Activated T-cell treated with anti-CD3 and anti-CD28 coated beads, Interleukin-2, amount 50 U/mL, for 48 hours (primary cell): ENCODE measurements at places on chromosomes 12 and 14.

DNA sequence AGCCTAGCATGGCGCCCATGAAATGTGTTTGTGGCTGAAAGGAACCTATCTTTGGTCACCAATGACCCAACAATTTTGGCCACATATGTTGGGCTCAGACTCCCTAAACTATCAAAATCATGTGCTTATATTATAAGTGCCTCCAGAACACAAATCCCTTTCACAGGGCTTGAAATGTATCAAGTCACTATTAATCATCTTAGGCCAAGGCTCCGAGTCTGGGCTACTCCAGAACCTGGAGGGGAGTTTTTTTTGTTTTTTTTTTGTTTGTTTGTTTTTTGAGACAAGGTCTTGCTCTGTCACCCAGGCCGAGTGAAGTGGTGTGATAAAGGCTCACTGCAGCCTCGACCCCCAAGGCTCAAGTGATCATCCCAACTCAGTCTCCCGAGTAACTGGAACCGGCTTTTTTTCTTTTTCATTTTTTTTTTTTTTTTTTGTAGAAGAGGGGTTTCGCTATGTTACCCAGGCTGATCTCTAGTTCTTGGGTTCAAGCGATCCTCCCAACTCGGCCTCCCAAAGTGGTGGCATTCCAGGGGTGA, 989 bp upstream of the DRAM1 start:
- DNase-seq, result no peak

DNA sequence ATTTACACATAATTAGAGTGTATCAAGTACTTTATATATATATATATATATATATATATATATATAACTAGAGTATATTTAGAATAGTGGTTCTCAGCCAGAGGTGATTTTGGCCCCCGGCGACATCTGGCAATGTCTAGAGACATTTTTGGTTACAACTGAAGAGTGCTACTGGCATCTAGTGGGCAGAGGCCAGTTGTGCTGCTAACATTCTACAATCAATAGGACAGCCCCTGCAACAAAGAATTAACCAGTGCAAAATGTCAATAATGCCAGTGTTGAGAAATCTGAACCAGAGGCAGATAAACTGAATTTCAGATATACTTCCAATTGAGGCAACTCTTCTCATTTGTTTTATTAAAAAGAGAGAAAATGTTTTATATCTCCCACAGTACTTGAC, 8.9 kb downstream of the GTF2A1 start:
- no peak for DNase-seq

DNA sequence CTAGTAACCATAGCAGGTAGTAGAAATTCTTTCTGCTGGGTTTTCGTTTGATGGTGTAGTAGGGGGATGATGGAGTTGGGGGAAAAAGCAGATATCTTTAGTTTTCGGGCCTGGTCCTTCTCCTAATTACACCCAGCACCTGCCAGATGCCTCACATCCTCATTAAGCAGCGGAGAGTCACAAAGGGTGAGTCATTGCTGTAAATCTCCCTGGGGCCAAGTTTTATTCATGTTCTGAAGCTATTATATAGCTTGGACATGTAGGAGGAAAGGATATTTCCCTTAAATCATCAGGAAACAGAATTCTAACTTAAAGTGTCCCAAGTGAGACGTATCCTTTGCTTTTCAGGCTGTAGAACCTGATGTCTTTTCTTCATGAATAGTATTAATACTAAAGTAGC, 4.9 kb upstream of the NECAP1 start:
- DNase-seq, result no peak

DNA sequence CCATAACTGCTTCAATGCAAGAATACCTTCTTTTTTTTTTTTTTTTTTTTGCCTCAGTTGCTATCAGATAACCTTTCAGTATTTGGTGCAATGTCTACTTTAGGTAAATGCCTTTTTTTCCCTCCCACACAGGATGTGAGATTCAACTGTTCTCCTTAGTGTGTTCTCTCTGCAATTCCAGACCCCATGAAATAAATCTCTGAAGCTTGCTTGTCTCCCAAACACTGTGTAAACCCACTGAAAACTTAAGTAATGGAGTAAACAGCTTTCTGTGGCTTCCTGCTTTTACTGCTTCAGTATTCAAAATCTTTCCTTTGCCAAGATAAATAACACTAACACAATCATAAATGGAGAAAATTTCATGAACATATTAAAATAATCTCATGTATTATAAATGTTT, 55.8 kb upstream of the CLEC14A start:
- no peak for DNase-seq

DNA sequence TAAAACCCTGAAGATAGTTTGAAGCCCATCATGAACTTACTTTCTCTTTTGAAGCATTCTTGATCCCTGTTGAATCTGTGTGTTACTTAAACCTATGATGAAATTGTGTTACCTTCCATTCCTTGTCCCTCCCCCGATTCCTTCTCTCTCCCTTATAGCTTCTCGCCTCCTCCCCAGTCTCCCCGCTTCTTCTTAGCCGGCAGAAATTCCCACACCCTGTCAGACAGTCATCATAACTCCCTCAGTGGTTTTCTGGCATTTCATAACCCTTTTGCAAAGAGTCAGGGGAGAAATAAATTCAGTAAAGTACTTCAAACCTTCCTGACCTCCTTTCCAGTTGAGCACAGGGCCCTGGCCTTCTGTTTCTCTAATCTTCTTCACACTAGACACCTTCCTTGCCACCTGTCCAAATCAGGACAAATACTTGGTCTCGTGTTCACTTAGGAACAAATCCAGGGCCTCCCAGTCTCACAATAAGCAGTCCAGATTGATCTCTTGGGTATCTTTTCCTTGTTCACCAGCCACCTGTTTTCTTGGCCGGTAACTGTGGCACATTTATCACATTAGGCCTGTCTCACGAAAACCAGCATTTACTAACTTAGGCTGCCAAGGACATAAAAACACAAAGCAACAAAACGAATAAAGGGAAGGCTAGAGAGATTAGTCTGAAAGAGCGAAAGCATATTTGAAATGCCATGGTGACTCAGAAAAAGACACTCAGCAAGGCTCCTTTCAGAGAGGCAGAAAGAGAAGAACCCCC, 355.9 kb downstream of the TMTC2 start:
- DNase-seq, result no peak

- DNase-seq, result no peak
Measured at GRCh38 chr14:95449131-95449530, 67.3 kb downstream of the SYNE3 start.

- no peak for DNase-seq
Measured at GRCh38 chr14:70259420-70259819, 70.7 kb upstream of the SLC8A3 start.

- no peak for DNase-seq
Measured at GRCh38 chr14:105290621-105291346, 10.0 kb downstream of the BRF1 start.

- no peak for DNase-seq
Measured at GRCh38 chr12:40829738-40830144, 137.5 kb downstream of the CNTN1 start.

GRCh38 chr14:23033801-23034497, 751 bp downstream of the PSMB5 start:
- no peak for DNase-seq

GRCh38 chr12:108895220-108895802, 15.4 kb downstream of the DAO start:
- no peak for DNase-seq

- DNase-seq, result no peak
Measured at GRCh38 chr12:85836197-85837090, at the start of gene RASSF9. Gene RASSF9 (minus strand): TSS chr12:85836409. CDS start chr12:85836201, 208 bp downstream.

DNA sequence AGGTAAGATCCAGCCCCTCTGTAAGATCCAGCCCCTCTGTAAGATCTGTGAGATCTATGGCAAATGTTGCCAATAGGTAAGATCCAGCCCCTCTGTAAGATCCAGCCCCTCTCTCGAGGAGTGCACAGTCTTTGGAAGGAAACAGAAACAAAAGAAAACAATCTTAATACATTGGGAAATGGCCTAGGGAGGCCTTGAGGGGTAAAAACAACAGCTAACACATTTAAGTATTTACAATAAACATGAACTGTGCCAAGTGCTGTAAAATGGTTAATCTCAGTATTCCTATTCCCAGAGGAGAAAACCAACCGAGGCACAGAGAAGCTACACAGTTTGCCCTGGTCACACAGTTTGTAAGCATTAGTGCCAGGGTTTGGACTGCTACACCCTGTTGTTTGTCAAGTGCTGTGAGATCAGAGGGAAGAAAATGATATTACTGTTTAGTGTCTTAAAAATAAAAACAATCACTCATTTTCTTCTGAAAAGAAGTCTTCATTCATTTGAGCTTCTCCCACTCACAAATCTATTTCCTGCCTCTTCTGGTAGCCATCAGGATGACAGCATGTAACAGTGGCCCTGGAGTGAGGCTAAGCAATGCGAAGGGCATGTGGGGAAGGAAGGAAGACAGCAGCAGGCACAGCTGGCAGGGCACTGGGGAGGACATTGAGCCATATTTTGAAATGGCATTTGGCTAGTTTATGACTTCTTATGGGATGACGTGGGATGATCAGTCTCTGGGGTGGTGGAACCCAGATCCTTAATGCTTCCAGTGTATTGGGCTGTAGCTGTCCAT, 118.7 kb upstream of the PTPRQ start:
- no peak for DNase-seq

DNA sequence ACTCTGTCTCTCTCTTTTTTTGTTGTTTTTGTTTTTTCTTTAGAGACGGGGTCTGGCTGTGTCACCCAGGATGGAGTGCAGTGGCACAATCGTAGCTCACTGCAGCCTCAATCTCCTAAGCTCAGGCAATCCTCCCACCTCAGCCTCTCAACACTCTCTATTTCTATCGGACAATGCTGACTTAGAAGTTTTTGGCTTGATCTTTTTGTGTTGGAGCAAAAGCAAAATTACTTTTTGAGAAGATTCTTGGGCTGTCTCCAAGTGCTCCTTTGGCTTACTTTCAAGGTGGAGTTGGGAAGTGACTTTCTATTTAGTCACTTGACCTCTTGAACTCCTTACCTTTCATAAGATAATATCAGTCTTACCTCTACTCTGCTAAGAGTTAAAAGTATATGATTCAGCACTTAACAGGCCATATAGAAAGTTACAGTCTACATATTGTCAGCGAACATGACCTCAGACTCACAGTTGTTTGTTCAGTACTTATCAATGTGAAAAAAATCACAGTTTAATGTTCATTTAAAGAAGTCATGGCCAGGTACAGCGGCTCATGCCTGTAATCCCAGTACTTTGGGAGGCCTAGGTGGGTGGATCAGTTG, 15.4 kb upstream of the MIA2 start:
- DNase-seq, result no peak

DNA sequence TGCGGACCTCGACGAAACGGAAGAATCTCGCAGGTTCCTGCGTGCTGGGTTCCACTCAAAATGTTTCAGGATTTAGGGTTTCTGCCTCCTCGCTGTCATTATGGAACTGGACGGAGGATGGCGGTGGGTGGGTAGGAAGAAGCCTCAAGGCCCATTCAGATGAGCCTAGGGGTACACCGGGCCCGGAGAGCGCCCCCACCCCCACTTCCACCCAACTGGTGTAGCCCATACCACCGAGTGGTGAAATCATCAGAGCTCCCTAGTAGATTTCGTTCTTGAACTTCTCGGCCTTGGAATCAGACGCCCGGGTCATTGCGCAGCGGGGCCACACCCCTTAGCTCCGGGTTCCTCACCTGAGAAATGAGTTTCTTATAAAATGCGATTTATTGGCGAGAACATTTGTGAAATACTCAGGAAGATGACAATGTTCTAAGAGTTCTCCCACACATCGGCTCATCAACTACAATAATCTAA, 13.3 kb upstream of the TBX3 start:
- no peak for DNase-seq

DNA sequence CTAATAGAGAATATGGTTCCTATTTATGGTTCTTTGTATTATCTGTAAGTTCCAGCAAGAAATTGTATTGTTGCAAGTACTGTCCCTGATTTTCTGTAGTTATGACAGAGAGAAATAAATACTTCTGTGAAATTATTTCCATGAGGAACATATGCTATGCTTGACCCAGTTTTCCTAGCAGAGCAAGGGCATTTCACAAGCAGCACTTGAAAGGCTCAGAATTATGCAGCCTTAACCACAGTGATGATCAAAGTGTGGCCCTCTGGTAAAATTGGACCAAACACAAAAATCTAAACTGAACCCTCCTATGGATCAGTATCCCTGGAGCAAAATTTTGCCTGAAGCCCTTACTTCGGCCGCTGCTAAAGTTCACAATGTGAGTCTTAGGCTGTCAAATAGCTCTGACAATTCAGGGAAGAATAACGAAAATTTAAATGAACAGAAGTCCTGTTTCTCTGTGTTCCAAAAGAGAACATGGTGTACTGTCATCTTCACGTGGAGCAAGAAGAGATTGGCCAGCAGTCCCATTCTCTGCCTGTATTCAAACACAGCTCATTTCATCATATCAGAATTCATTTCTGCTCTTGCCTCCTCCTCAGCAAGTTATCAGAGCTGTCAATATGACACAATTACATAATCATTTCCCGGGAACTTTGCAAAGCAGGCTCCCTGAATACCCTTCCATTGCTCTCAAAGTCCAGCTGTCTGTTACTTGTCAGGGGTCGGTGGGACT, 471.9 kb downstream of the RPS29 start:
- DNase-seq, result no peak

- no peak for DNase-seq
Measured at GRCh38 chr12:22670762-22671161, 45.8 kb downstream of the ETNK1 start.

DNA sequence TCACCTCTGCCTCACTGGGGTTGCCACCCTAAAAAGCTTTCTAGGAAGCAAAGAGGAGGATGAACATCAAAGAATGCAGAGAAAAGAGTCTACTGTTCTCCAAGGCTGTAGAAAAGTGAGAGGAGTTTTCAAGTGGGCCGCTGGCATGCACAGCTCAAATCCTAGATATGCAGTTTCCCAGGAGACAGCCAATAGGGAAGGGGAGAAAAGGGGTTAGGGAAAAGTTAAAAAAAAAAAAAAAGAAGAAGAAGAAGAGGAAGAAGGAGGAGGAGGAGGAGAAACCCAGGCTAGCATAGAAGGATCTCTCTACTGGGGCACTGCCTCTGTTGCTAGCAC, 682 bp downstream of the BATF start:
- DNase-seq, result no peak
